ENCODE measurements at places on chromosomes 1 and 21.

DNA sequence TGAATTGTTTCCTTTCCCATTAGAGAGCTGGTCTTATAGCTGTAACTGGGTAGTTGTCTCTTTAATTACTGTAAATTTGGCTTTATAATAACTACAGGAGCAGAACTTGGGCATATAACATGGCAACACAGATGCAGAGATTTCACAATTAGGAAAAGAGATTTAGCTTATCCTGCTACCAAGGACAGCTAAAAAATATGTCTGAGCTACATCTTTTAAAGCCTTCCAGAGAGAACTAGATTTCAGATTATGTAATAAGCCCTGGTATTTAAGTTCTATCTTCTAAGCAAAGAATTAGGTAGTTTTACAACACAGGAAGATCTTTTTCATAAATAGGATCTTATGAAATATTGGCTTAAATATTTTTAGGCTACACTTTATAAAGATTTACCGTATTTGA, 313.8 kb downstream of the S1PR1 start:
- no peak for DNase-seq

DNA sequence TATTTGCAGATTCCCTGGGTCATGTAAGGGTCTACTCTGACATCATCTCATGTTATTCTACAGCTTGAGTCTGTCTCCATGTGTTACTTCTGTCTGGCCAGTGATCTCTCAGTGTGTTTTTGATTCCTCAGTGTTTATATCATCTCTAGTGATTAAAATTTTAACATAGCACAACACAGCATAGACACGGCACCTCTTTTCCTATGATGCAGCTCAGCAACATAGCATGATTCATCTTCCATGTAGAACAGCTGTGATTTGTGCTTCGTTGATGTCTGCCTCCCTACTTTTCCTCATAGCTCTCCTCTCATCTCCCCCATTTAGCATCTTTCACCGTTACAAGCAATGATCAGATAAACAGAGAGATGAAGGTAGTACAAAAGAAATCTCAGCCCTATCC, 163.9 kb upstream of the DPT start:
- DNase-seq: no peak

DNA sequence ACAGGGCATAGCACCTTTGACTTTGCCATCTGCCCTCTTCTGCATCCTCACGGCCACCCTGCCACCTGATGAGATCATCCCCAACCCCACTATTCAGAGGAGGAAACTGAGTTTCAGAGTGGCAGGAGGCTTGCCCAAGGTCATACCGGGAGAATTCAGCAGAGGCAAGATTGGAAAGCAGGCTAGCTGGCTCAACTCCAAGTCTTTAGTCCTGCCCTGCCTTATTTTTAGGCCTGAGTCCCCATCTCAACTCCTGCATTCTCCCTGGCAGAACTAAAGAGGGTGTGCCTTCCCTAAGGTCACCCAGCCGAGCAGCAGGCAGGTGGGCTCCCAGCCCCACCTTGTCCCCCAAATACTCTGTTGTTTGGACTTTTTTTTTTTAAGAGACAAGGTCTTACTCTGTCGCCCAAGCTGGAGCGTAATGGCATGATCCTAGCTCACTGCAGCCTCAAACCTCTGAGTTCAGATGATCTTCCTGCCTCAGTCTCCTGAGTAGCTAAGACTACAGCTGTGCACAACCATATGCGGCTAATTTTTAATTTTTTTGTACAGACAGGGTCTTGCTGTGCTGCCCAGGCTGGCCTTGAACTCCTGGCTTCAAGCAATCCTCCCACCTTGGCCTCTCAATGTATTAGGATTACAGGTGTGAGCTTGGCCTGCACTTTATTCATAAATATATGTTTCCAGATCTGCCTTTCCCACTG, 13.8 kb upstream of the FGR start:
- no peak for DNase-seq

DNA sequence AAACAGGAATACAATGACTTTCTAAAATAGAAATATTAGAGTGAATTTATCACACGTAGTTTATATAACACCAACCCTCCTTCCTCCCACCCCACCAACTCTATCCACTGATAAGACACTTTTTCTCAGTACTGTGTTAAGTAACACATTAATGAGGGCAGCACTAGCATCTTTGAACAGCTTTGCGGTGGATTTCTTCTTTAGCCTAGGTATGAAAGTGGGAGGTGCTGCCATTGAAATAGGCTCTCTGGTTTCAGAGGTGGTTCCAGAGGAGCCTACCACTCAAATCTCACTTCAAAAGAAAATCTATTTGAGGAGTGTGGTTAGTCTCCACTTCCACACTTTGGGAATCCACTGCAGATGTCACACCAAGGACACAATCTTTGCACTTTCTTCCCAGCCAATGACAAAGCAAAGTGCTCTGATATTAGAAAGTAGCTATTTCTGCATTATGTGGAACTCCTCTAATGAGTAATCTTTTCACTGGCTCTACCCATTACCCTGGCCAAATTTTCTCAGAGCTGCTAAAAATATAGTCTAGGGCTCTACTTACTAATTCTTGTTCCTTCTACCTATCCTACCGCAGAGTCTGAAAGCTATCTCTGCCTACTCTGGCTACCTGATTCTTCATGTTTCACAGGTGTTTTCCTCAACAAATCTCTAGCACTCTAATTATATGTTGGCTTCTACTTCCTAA, 1667.8 kb downstream of the MRPL39 start:
- DNase-seq: no peak
